ENCODE measurements at places on chromosomes 1 and 21.
A peak's percentile ranks its signal among the peaks of the same experiment; 100 is the strongest.

DNA sequence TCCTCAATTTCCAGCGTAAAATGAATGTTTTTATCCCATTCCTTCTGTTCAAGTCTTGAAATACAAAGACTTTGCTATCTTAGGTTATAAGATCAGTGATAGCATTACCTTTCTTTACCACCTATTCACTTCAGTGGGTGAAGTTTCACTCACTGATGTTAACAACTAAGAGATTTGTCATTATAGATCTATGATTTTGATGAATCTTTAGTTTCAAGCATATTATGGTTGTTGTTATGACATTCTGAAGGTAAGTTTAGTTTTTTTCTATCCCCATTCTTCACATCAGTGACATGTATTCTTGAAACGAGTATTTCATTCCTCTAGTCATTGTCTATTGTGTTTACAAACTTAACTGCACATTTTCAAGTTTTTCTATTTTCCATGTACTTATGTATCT is 182.5 kb downstream of the ATP6V1G3 start:
- DNase-seq = no peak

DNA sequence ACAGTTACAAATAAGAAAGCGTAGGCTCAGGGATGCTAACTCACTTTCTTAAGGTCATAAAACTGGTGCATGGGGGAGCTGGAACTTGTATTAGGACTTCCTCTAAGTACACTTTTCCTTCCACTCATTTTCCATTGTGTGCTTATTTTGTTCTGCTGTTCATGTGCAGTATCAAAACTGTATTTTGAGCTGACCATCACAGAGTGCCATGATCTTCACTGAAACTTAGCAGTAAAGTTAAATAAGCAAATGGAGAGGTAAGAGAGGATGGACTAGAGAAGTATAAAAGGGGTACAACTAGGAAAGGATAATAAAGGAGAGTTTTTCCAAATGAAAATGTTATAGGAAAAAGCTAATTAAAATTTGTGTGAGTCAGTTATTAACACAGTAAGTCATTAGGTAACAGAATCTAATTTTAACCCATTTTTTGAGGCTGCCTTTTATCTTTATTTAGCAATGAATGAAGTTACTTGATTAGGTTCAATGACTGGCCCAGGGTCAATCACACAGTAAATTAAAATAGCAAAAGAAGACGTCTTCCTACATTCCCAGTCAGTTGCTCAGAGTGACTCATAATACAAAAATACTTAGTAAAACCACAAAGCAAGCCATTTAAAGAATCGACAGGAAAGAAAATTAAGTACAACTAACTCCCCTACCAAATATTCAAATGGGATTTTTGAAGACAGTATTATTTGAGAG is 165.8 kb upstream of the C1orf105 start:
- DNase-seq = no peak

GRCh38 chr21:25722631-25723030 is 12.1 kb downstream of the ATP5PF start:
- DNase-seq = no peak

DNA sequence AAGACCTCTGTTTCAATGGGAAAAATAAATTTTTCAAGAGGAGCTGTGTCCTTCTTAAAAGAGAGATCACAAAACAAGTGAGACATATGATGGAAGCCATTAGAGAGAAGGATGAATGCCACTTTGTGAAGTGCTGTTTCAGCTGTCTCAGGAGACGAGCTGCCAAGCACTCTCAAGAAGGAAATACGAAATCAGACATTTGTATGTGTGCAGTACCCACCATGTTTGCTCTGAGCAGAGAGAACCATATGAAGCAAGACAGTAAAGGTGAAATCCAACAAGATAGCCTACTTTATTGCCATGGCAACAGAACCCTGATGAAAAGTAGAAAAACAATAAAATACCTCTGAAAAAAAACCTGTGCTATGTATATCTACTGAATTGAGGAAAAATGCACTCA is 168.1 kb downstream of the AMY1C start:
- no peak for DNase-seq

- no peak for DNase-seq
Observed at GRCh38 chr1:60978421-60979357, 103.7 kb upstream of the NFIA start.

GRCh38 chr1:6688001-6688400 is 13.6 kb downstream of the DNAJC11 start:
- DNase-seq = no peak

DNA sequence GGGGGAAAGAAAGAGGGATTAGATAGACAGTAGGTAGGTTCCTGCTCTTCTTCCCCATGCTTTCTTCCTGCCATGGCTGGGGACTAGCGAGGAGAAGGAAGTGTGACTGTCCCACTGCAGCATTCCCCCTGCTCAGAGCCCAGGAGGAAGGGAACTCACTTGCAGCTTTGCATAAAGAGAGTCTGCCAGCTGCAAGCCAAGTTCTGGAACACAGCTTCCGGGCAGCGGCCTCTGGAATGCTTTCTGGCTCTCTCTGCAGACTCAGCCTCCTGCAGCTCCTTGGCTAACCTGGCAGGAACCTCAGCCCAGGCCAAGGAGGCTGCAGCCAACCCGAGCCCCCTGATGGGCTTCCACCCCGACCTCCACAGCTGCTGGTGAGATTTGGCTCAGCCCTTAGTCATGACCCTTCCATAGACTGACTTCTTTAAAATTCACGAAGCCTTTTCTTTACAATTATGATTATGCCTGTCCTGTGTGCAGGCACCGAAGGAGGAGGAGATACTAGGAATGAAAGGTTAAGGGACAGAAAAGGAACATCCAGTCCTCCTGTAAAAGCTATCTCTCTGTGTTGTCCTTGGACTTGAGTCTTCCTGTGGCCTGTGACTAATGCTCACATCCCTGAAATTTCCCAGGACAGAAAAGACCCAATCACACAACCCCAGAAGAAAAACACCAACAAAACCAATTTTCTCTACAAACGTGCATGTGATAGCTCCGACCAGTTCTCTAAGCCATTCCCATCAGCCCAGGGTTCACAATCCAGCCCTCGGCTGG is 108.2 kb upstream of the OLIG2 start:
- DNase-seq = no peak

DNA sequence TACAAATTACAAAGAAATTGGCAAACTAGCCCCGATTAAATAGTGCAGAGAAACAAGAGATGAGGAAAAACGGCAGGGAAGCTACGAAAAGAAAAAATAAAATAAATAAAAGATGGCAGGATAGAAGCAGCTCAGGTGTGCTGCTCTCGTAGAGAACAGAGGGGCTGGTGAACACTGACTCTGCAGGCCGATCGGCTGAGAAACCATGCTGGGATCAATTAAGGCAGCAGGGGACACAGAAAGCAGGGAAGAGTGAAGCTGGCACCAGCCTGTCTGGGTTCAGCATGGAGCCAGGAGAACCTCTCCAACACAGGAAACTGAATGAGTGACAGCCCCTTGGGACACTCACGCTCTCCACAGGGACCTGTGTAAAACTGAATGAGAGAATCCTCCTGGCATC is 39.5 kb upstream of the TMPRSS15 start:
- DNase-seq = no peak

GRCh38 chr1:244171241-244171985 is 120.3 kb downstream of the ZBTB18 start:
- no peak for DNase-seq

- DNase-seq = no peak
Observed at GRCh38 chr1:220906561-220907334, 27.5 kb downstream of the HLX start.

DNA sequence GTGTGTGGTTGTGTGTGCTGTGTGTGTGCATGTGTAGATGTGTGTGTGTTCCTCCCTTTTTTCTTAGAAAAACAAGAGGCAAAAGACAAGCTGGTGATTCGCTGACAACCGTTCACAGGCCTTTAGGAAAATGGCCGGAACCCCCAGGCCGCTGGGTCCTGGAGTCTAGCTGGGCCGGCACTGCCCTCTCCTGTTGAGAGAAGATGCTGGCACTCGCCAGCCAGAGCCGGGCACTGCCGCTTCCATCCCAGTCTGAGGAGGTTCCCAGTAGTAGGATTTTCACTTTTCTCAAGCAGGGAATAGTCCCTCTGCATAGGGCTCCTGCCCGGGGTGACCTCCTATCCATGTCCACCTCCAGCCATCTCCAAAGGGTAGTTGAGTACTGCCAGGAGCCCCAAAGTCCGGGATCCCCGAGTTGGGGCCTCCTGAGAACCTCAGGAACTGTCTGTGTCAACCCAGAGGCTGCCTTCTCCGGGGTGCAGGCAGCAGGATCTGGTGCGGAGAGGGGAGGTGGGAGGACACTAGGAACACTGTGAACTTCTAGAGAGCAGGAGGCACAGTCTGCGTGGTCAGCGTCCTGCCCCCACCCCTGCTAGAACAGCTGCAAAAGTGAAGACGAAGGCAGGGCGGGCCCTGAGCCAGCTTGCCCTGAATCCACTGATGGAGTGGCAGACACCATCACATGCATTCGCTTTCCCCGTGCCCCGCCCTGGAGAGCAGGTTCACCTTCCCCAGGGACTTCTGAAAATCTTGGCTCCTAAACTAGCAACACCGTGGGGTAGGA is 44.1 kb upstream of the ARHGEF16 start:
- peak; percentile 98 for DNase-seq

- no peak for DNase-seq
Observed at GRCh38 chr1:87644033-87644578, 315.4 kb downstream of the LMO4 start.

GRCh38 chr1:242828199-242828598 is 303.7 kb upstream of the PLD5 start:
- no peak for DNase-seq

GRCh38 chr1:9253453-9254105 is 19.0 kb downstream of the H6PD start:
- DNase-seq = no peak

DNA sequence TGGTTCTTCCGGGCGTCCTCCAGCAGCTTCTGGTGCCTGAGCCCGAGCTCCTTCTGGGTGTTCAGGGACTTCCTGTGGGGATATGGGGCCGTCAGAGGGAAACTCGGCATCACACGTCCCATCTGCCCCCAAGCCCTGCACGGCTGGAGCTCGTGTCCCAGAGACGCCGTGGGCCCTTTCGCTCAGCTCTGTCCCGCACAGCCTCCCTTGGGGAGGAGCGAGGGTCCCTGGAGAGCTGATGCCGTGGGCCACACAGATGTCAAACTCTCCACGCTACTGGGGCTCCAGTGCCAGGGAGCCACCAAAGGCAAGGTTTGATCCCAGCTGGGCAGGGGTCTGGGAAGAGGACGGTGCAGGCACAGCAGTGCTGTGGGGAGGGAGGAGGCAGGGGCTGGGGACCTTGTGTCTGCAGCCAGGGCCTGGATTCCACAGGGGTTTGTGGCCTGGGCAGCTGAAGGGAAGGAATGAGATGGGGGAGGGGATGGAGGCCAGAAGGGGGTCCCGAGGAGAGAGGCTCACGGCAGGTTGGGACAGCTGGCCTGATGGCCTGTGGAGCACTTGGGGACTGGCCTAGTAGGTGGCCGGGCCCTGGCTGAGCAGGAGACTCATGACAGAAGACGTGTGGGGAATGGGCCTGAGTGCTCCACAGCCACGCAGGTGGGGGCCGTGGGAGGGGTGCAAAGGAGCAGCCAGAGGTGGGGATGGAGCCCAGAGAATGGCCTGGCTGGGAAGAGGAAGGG is 30.4 kb downstream of the CFAP74 start:
- DNase-seq = no peak

GRCh38 chr1:243594455-243594854 is 255.6 kb downstream of the AKT3 start:
- no peak for DNase-seq

- no peak for DNase-seq
Observed at GRCh38 chr1:29655945-29656850, 419.9 kb downstream of the PTPRU start.

- no peak for DNase-seq
Observed at GRCh38 chr1:179709841-179710329, 33.2 kb upstream of the FAM163A start.

- DNase-seq = no peak
Observed at GRCh38 chr1:233490488-233490887, 123.4 kb upstream of the KCNK1 start.

GRCh38 chr1:176225911-176226310 is 18.8 kb upstream of the COP1 start:
- no peak for DNase-seq

GRCh38 chr1:81670286-81670685 is 130.4 kb upstream of the ADGRL2 start:
- no peak for DNase-seq

DNA sequence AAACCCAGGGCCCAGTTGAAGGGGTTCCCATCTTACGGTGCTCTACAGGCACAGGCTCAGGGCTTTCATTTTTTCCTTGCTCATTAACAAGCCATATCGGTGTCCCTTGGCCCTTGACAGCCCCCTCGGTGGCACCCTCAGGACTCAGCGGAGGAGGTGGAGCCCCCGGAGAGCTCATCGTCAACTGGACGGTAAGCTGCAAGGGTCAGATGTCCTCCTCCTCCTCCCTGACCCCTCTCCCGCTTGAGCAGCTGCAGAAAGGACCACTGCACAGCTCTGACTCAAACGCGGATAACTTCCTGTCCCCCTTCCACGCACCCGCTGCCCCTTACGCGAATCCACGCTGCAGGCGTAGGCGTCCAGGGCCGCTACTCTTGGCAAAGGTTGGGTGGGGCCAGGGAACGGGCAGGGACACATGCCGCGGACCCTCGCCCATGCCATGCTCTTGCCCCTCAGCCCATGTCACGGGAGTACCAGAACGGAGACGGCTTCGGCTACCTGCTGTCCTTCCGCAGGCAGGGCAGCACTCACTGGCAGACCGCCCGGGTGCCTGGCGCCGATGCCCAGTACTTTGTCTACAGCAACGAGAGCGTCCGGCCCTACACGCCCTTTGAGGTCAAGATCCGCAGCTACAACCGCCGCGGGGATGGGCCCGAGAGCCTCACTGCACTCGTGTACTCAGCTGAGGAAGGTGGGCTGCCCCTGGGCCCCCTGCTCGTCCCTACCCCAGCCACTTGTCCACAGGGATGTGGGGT is 14.7 kb downstream of the TMEM81 start:
- DNase-seq = no peak

GRCh38 chr1:109890115-109890953 is 20.3 kb upstream of the CSF1 start:
- no peak for DNase-seq

- no peak for DNase-seq
Observed at GRCh38 chr1:102535829-102536505, 539.2 kb upstream of the OLFM3 start.

GRCh38 chr1:184545601-184546000 is 158.8 kb downstream of the C1orf21 start:
- no peak for DNase-seq

DNA sequence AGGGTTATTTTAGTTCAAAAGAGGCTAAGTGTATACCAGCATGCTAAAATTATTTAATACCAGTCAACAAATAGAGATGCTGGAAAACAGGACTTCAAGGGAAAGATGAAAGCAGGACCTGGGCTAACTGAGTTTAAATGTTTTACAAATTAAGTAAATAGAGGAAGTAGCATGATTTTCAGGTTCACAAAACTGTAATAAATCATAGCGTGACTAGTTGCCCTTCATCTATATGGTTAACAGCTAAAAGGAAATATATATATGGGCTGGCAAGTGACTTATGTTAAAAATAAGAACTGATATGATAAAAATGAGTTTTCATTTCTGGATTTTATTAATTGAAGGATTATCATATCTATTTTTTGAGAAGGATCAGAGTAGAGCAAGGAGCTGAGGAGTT is 25.6 kb downstream of the DPYD start:
- no peak for DNase-seq

- no peak for DNase-seq
Observed at GRCh38 chr1:241503444-241503843, 16.1 kb downstream of the FH start.

GRCh38 chr1:232463225-232463624 is 166.7 kb downstream of the SIPA1L2 start:
- DNase-seq = no peak

GRCh38 chr21:17658931-17659330 is 46.2 kb upstream of the BTG3 start:
- DNase-seq = no peak

GRCh38 chr1:37189111-37189510 is 154.8 kb upstream of the GRIK3 start:
- DNase-seq = no peak
